ENCODE measurements at places on chromosomes 4 and X.

- DNase-seq = no peak
Observed at GRCh38 chr4:146648461-146648783, 9.7 kb downstream of the POU4F2 start.

GRCh38 chr4:85127653-85128052, 161.2 kb upstream of the WDFY3 start:
- peak; percentile 39 for DNase-seq

DNA sequence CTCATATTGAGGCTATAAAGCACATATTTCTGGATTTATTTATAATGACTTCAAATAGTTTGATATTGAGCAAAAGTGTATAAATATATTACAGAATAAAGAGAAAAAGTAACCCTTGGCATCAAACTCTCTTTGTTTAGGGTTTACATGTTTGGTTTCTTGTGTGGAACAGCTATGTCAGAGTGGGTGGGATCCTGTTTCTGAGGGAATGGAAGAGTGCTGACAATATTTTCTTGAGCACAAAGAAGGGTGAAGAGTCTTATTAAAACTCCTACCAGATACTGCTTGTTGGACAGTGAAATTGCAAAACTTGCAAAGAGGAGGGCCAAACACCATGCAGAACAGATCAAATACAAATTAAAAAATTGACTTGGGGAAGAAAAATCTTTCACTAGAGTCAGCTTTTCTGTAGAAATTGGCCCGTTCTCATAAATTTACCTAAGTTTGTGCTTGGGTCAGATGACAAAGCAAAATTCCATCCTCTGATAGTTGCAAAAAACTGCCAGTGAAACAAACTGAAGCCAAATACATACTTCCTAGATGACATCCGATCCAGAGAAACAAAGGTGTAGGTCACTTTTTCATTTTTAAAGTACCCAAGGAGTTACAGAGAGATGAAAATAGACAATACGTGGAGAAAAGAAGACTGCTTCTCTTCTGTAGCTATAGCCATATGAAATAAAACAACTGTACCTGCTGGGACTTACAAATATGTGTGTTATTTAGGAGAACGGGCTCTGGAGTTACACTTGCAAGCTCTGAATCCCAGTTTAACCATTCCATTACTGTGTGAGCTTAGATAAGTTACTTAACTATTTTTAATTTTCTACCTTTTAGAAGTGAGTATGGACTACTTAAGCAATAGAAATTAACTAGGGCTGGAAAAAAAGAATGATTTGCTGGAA, 133.3 kb downstream of the MAML3 start:
- DNase-seq = no peak

DNA sequence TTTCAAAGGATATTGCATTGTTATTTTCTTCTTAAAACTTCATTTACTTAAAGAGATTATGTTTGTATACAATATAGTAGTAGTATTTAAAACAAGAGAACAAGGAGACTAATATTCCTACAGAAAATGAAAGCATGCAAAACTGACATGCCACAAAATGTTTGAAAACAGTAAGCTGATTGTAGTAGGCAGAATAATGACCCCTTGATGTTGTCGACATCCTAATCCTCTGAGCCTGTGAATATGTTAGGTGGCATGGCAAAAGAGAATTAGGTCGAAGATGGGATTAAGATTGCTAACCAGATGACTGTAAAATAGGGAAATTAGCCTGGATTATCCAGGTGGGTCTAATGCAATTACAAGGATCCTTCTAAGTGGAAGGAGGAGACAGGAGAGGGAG, 522.2 kb upstream of the NR3C2 start:
- no peak for DNase-seq

GRCh38 chr4:77504407-77504806, 101.2 kb upstream of the CXCL13 start:
- DNase-seq = no peak

GRCh38 chr4:54014666-54015160, 49.7 kb downstream of the CHIC2 start:
- no peak for DNase-seq

DNA sequence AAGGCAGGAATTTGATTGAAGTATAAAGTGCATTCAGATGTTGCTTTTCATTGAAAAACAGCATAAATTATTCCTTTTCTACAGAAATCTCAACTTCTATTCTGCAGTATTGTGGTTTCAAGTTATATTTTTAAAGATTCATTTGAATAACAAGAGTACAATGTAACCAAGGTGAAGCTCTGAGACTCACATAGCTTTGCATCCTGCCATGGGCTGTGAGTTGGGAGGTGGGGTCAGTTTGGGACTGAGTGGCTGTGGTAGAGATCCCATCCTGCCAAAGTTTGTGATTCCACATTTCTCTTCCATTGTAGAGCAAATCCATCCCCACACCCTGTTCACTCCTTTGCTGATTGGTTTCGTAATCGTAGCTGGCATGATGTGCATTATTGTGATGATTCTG, 69.2 kb downstream of the KIT start:
- no peak for DNase-seq

DNA sequence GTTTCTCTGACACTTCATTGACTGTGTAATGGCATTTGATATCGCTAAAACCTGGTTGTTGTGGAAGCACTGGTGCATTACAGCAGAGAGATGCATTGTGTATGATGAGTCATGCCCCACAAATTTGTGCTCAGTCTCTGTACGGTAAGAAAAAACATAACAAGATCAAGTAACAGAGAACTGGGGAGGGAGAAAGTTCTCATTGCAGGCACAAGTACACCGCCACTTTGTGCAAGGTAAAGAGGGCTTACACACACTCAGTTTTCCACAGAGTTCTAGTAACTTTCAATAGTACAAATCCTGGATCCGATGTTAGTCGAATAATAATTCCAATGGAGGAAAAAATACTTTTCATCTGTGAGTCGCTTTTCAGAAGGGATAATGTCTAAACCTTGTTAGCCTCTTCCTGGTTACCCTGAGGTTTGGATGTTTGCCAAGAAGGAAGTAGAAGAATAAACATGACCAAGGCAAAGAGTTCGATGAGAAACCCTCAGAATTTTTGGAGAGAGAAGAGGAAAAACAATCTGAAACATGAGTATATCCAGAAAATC, 512.5 kb upstream of the SLIT2 start:
- DNase-seq = no peak

GRCh38 chr4:13872155-13872554, 244.6 kb upstream of the BOD1L1 start:
- no peak for DNase-seq

DNA sequence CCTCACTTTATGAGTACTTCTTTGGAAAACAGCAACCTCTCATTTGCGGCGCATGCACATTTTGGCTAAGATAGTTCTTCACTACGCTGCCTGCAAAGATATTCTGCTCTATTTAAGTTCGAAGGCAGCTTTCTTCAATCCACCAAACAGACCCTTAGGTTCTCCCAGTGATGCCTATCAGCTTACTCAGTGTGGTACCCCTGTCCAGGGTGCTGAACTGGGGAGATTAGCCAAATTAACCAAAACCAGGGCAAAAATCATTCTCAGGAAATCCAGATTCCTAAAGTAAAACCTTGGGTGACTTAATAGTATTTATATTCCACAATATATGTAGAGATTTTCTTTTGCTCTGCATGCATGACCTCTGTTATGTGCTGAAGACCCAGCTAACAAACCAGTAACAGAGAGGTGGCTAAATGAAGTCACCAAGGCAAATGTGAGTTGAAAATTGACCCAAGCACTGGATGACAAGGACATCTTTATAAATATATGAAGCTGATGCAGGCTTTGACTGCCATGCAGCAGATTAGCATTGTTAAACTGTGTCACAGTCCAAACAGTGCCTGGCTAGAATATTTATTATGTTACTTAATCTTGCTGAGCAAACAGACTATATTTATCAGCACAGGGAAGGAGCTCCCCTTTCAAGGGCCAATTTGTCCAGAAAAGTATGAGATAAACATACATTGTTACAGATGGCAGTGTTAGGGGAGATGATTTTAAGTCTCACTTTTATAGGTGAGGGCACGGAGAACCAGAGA, 418.2 kb downstream of the STIM2 start:
- peak; percentile 36 for DNase-seq

DNA sequence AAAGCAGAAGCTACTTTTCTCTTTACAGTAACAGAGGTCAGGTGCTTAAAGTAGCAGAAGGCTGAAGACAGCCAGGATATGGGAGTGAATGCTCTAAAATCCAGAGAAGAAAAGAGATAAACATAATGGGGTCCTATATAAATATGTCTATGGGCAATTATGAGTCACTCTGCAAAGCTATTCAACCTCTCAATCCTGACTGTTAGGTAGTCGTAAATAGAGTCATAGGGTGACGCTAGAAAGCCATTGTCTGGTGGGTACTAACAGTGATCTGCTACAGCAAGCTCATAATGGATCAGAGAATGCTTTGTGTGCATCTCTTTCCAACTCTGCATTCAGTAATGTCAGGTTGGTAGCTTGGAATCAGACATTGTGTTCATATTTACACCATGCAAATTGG, 53.5 kb upstream of the PDE5A start:
- DNase-seq = no peak

GRCh38 chr4:54527532-54527931, 130.2 kb upstream of the KIT start:
- no peak for DNase-seq

DNA sequence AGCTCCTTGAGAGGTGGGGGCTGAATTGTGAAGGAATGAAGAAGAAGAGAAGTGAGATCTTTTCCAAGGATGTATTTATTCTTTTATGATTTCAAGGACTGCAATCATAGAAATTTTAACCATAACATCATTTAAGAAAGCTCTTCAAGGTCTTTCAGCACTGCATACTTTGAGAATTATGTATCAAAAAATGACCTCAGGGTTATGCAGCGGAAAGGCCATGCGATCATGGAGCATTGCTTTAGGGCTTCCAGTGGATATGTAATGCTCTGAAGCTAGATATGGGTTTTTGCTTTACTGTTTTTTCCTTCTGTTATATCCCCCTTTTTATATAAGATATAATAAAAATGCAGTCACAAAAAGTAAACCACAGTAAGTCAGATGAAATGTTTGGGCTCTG, 38.7 kb downstream of the SGMS2 start:
- no peak for DNase-seq

DNA sequence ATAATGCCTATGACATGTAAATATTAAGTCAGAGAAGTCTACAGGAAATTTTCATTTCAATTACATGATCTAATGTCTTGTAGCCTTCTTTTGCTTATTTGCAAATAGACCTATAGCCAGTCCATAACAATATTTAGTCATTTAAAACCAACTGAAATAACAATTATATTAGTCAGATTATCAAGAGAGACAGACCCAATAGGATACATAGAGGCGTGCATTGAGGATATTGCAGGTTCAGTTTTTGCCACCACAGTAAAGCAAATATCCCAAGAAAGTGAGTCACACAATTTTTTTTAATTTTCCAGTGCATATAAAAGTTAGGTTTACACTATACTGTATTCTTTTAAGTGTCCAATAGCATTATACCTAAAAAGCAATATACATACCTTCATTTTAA, 349.7 kb upstream of the ATOH1 start:
- no peak for DNase-seq

GRCh38 chrX:40644176-40644575, 3.2 kb downstream of the CXorf38 start:
- DNase-seq = no peak

- no peak for DNase-seq
Observed at GRCh38 chr4:173517781-173518424, 12.1 kb downstream of the HAND2 start.

- DNase-seq = no peak
Observed at GRCh38 chrX:135509885-135510284, 10.6 kb upstream of the INTS6L start.

- no peak for DNase-seq
Observed at GRCh38 chr4:129515356-129515755, 419.4 kb downstream of the C4orf33 start.

Data from T47D (cell line).